Anterior cingulate cortex (tissue), 58 donors: ENCODE measurements at places on chromosomes 12 and 14.

DNA sequence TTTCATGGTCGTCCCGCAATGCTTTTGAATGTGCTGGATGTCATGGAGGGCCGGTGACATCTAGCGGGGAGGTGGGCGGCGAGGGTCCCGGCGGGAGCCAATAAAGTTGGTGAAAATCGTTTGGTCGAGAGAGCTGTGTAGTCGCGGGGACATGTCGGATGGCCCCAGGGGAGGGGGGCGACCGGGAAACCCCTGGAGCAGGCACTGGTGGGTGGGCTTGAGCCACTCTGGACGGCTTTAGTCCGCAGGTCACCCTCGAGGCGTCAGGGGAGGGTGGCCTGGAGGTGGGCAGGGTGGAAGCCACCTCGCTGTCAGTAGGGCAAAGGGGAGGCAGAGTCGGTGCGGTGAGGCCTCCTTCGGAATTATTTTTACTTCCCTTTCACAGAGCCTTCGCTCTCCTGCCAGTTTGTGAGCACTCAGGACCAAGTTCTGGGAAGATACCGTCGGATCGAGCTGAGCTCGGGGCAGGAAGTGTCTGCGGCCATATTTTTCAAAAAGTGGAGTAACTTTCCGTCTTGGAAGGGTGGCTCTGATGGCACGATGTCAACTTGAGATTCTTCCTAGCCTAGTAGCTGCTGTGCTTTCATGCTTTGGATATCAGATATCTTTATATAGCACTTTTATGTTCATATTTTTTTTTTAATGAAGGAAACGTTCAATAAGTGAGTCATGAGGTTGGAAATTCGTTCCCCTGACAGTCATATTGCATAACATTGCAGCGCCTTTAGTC, 28.2 kb downstream of the WBP11 start:
- no peak for DNase-seq

DNA sequence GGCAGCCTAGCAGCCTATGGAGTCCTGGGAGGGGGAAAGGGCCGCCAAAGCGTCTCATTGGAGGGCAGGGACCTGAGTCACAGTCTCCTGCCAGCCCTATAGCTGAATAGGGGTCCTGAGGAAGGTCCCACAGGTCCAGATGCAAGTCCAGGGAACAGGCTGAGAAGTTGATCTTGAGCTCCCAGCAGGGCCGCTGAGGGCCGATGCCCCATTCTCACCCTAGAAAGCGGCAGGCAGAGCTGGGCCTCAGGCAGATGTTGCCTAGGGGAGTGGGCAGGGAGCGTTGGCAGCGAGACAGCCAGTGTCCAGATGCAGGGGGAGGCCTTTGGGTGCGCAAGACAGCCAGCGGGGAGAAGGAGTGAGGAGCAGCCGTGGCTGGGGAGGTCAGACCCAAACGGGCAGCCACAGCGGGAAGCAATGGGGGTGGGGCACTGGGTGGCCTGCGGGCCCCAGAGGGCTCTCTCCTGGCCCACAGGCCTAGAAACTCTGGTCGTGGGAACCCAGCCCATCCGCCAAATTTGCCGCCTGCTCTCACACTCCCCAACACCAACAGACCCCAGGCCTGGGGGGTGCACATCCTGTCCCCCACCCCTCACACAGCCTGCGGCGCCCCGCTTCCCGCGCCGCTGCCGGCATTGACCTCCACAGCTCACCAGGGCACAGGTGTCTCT, 1.1 kb downstream of the HDAC7 start:
- no peak for DNase-seq

DNA sequence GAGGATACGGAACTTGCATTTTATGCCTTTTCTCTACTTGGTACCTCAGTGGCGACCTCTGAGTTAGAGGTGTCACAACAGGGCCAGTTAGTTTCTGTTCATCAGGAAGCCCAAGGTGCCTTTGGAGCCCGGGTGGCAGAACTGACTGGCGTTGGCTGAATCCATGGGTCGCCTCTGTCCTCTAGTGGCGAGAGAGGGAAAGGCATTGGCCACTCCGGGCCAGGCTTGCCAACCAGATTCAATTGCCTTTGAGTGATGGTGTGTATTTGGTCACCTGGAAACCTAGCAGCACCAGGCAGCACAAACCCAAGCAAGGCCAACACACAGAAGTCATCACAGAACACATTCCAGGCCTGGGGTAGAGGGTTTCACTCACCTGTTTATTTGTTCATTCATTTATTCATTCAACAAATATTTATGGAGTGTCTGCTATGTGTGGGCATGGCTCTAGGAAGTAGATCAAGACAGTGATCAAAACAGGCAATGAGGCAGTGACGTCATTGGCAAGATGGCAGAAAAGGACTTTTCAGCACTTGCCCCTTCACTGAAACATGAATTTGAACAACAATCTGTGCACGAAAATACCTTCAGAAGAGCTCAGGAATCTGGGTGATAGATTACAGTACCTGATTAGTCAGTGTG, 40.5 kb upstream of the KCNA5 start:
- DNase-seq = peak; percentile 61

- DNase-seq = no peak
Observed at GRCh38 chr14:68981139-68981538, 2.0 kb upstream of the ACTN1 start.

DNA sequence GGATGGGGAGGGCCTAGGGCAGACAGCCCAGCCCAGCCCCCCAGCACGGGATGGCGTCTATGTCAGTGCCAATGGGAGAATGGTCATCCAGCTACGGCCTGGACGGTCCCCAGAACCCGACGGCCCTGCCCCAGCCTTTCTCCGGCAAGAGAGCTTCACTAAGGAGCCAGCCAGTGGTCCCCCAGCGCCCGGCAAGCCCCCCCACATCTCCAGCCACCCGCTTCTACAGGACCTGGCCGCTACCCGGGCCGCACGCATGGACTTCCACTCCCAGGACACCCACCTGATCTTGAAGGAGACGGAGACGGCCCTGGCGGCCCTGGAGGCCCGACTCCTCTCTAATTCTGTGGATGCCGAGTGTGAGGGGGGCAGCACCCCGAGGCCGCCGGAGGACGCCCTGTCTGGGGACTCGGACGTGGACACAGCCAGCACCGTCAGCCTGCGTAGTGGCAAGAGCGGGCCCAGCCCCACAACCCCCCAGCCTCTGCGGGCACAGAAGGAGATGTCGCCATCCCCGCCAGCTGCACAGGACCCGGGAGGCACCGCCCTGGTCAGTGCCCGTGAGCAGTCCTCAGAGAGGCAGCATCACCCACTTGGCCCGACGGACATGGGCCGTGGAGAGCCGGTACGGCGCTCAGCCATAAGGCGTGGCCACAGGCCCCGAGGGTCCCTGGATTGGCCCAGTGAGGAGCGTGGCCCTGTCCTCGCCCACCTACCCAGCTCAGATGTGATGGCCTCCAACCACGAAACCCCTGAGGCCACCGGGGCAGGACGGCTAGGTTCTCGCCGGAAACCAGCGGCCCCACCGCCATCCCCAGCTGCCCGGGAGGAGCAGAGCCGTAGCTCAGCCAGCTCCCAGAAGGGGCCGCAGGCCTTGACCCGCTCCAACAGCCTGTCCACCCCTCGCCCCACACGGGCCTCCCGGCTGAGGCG, 21.9 kb downstream of the CEP170B start:
- DNase-seq = no peak

- DNase-seq = no peak
Observed at GRCh38 chr14:99950181-99950580, 115.0 kb upstream of the EVL start.

DNA sequence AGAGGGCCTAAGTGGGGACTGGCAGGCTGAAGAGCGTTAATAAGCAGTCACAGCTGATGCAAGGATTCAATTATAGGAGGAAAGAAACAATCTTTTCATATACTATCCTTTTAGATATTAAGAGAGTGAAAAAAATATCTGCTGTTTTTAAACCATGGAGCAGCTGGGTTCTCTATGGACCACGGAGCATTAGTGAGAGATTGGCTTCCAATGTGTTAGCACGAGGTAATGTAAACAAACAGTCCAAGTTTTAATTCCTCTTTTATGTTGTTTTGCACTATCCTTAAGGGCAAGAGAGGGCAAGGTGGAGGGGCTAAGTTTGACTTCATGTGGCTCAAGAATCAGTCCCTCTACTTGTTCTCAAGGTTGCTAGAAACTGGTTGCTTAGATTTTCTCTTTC, 30.9 kb downstream of the CDKN1B start:
- no peak for DNase-seq

GRCh38 chr14:47543459-47543858, 131.9 kb downstream of the MDGA2 start:
- no peak for DNase-seq

GRCh38 chr12:92953747-92954146, 24.7 kb upstream of the EEA1 start:
- no peak for DNase-seq

DNA sequence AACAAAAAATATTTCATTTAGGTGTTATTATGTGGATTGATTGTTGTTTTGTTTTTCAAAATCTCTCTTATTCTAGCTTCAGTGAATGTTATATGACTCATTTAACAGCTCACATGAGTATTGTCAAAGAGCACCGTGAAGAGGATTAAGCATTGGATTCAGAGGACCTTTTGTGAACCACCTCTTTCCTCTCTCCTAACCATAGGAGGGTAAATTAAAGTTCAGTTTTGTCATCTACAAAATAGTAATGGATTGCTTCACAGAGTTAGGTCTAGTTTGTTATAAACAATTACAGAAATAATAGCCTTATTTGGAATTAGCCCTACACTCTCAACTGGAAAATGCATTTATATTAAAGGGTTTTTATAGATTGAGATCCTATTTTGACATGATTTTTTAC, 962 bp upstream of the KERA start:
- no peak for DNase-seq

DNA sequence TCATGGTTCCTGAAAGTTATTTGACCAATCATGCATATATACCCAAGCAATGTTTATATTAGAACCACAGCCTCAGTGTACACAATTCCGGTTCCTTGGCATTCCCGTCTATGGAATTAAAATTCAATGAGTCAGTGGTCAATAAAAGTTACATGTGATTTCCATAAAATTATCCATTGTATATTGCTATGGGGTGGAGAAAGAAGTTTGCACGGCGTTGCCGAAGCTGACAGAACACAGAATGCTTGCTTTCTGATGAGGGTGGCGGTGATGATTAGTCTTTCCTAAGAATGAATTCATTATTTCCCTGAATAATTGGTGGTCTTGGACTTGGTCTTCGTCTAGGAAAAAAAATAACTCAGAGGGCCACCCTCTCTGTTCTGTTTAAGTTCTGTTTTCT, 214.1 kb downstream of the ANO2 start:
- no peak for DNase-seq

DNA sequence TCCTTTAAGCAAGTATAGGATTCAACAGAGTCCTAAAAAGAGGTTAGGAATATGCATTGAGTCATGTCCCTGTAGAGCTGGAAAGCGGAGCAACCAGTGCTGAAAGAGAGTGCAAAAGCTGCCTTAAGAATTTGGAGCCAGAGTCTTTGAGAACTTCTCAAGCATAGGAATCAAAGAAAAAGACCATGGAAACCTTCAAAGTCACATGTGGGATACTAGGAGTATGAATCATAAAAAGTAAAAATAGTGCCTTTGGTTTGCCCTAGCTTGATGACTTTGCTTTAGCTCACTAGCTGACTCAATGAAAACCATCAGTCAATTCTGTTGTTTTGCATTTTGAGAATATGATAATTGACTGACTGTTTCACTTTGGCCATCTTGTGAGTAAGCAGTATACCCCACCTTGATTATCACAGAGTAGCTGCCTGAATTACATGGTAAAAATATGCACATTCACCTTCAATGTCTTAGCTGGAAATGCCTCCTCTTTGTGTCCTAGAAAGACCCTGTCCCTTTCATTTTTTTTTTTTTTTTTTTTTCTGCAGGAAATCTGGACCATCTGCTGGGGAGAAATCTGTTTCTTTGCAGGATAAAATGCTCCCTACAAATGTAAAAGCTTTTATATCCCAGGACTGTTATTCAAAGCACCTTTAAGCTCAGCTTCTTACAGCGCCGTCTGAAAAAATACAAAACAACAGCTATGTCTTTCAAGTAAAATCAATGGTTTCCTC, 248.6 kb upstream of the KRR1 start:
- no peak for DNase-seq

DNA sequence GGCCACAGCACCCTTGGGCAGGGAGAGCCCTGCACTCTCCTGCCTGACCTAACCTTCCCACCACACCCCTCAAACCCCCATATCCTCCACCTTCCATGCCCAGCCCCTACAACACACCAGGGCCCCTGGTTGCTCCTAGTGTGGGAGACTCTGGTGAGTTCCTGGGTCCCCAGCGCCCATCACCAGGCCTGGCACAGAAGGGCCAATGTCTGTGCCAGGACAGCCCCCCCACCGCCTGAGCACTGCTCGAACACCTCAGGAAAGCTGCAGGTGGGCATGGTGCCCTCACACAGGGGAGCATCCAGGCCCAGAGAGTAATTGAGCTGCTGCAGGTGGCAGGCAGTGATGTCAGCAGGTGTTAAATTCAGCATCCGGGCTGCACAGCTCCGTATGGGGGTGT, 15.2 kb downstream of the ADCY6 start:
- DNase-seq = no peak

DNA sequence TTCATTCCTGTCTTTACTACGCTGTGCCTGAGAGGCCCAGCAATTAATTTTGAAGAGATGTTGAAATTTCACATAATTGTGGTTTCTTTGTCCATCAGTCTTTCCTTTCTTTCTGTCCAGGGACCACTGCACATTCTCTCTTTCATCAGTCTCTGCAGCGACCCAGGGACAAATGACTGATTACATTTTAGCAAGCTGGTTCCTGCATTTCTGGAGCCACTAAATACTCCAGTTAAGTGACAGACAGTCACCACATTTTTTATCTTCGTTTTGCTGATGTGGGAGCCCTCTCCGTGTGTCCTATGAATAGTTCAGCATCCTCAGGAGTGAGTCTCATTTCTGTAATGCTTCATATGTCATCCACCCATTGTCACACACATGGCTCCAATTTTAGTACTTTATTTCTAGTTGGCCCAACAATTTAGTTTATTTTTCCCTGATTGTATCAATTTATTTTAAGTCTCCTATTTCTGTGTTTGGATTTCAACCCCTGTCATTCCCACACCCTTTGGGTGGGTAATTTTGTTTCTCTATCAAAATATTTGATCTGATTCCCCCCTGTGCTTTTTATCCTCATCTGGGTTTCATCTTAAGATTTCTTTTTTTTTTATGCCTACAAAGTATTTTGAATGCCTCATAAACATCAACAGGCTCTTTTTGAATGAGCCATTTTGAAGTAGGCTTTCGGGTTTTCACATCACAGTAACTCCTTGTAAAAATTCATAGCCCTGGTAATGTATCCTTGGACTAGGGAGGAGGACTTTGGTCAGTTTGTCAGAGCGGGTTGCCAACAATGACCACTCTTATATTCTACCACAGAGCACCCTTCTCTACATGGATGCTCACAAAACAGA, 1196.5 kb downstream of the GALC start:
- no peak for DNase-seq

DNA sequence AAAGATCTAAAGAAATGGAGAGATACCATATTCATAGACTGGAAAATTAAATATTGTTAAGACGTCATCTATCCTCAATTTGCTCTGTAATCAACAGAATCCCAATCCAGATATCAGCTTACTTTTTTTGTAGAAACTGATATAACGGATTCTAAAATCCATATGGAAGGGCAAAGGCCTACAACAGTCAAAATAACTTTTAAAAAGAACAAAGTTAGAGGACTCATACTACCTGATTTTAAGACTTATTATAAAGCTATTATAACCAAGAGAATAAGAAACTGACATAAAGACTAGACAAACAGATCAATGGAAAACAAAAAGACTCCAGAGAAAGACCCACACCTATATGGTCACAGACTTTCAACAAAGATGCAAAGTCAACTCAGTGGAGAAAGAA, 6.0 kb downstream of the DDX24 start:
- no peak for DNase-seq
